Inflammatory macrophage treated with lipopolysaccharide for 1 hour (primary cell): ENCODE measurements at places on chromosomes 7 and 10.

GRCh38 chr7:22566176-22566575 lies 66.2 kb upstream of the STEAP1B start:
- DNase-seq: no peak

DNA sequence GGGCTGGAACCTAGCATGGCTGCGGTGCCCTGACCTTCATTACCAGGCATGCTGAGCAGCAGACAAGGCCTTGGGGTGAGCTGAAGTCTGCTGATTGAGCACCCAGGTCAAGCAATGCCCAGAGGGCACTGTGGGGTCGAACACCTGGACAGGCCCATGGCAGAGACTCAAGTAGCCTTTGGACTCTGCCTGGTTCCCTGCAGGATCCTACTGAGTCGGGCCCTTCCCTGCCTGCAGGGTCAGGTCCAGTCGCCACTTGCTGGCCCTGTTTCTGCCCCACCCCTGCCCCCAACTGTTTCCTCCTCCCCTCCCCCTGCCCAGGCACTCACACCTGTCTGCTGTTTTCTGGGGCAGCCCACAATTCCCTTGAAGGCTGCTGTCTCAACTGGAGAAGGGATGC lies 483.2 kb upstream of the MKI67 start:
- no peak for DNase-seq

GRCh38 chr10:4046030-4046429 lies 261.0 kb upstream of the KLF6 start:
- no peak for DNase-seq

DNA sequence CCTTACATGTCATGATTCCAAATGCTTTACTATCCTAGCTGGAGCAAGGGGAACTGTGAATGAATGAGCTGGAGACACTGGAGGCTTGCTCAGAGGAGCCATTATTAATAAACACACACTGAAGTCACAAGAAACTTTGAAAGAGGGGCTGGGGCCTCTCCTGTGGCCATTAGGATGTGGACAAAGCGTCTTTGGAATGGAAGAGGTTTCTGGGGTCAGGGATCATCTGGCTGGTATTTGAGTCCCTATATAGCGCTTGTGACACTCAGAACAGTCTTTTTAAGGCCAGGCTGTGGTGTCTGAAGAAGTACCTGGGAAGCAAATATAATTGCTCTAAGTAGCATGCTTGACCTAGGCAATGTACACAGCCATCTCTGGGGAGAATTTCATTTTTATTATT lies 193.0 kb downstream of the JCAD start:
- no peak for DNase-seq

DNA sequence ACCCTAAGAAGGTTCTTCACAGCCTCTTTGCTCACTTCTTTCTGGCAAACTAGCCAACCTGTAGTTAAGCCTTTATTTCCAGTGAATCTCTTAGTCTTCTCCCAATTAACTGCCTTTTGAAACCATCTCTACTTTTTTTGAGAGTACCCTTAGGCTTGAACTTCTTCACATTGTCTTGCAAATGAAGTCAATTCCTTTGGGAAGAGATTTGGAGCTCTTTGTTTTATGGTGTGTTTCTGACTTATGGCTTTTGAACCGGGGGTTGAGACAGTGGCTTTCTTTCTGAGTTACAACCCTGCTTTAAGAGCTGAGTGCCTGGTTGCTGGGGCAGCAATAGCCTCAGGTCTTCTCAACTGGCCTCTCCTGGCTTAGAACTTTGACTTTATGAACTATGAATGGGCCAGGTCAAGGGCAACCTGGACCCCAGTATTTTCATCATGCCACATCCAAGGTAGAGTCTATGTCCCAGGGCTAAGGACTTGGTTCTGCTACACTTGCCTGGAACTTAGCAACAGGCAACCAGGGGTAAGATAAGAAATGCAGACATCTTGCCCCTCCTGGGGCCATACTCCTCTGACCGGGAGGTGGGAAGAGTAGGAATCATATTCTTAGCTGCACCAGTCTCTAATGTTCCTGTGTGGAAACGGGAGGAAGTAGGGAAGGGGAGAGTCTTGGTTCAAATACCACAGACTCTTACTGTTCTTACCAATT lies 53.0 kb downstream of the SP4 start:
- no peak for DNase-seq

DNA sequence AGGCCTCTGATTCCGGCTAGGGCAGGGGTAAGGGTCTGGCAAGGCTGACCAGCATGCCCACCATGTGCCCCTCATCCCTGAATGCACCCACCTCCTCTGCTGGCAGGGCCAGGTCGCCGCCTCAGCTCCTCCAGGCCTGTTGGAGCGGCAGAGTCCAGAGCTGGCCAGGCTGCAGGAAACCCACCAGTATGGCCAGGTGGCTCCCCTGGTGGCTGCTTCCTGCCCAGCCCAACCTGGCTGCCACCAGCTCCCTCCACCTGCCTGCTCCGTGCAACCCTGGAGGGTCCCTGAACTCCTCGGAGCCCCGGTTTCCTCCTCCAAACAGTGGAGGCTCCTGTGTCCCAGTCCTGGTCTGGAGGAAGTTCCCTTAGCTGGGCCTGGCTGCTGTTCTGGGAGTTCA lies 39.6 kb downstream of the MICALL2 start:
- DNase-seq: no peak

DNA sequence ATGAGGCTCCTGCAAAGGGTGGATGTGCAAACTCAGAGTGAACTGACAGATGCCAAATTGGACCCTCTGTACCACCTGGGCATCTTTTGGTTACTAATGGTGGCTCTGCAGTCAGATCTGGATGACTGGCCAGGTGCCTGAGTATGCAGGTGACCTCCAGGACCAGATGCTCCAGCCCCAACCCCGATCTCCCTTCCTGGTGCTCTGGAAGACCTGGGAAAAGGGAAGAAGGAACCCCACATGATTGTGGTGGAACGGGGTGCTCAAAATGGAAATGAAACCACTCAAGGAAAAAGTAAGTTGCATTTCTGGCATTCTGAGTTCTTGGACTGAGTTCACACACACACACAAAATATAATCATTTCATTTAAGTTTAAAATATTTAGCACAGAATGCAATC lies 9.8 kb upstream of the AEBP1 start:
- no peak for DNase-seq

GRCh38 chr7:132138817-132139216 lies 437.5 kb downstream of the PLXNA4 start:
- no peak for DNase-seq

DNA sequence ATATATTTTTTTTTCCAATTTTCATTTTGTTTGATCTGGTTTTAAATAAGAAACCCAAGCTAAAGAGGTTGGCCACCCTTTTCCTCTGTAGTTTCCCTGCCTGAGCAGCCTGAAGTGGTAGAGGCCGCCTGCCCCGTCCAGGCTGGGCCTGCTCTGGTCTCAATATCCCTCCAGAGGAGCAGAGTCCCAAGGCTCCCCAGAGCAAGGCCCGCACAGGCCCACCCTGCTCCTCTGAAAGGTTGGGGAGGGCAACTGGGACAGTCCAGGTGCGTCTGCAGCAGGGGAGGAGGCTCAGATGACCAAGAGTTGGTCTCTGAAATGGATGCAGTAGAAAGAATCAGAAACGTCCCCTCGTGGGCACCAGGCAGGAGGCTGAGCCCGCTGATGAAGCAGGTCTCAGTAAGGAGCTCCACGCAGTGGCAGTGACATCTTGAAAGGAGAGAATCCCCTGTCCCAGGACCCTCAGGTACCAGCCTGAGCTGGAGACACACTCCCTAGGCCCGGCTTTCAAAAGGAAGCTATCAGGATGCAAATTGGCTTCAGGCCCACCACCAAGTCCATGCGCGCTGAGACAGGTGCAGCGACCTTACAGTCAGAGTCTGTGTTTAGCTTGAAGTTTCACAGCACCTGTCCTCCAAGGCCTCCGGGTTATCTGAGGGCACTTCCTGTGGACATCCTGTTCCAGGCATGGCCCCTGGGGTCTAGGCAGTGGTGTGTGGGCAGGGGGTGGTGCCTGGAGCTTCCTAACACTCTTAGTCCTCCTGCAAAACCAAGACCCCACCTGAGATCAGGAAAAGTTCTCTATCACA lies 37.7 kb downstream of the EN2 start:
- DNase-seq: no peak

GRCh38 chr7:138864667-138865066 lies 66.7 kb upstream of the ATP6V0A4 start:
- peak; percentile 51 for DNase-seq

DNA sequence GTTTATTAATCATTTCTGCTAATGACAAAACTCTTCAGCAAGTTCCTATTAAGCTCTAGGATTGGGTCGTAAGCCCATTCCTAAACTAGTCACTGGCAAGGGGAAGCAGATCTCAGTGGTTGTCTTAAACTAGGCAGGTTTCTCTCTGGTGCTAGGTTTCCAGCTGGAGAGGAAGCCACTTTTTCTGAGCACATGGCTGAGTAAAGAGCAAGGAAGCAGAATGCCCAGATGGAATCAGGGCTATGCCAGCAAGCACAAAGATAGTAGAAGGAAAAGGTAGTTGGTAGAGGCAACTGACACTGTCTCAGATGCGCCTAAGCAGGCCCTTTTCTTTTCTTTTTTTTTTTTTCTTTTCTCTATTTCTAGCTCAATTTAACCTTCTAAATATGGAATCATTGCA lies 224.9 kb downstream of the EXOC4 start:
- no peak for DNase-seq

DNA sequence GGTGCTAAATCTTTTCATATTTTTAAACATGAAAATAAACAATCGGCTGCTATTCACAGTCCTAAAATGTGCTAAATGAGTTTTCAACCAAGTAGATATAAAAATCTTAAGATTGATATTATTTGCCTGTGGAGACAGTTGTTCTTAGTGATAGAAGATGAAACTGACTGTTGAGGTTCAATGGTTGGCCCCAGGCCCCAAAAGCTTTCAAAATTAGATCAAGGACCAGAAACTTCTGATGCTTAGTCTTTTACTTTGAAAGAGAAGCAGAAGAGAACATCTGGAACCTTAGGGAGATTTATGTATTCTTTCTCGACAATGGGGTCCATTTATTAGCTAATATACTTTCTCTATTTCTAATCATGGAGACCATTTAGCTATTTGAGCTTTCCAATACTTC lies 155.8 kb downstream of the REEP3 start:
- DNase-seq: no peak

- DNase-seq: no peak
Measured at GRCh38 chr7:130995252-130996081, 261.5 kb upstream of the KLF14 start.

GRCh38 chr7:22361795-22362194 lies 4.8 kb upstream of the RAPGEF5 start:
- DNase-seq: no peak

GRCh38 chr7:36171503-36171902 lies 18.4 kb downstream of the EEPD1 start:
- peak; percentile 31 for DNase-seq

- DNase-seq: no peak
Measured at GRCh38 chr10:373526-374309, 238.5 kb downstream of the ZMYND11 start.

- DNase-seq: peak; percentile 88
Measured at GRCh38 chr7:6382817-6383216, 64.9 kb downstream of the DAGLB start.

- no peak for DNase-seq
Measured at GRCh38 chr7:92260248-92260781, 14.5 kb downstream of the ANKIB1 start.

GRCh38 chr7:30771880-30772425 lies 736 bp downstream of the MINDY4 start:
- DNase-seq: peak; percentile 47

DNA sequence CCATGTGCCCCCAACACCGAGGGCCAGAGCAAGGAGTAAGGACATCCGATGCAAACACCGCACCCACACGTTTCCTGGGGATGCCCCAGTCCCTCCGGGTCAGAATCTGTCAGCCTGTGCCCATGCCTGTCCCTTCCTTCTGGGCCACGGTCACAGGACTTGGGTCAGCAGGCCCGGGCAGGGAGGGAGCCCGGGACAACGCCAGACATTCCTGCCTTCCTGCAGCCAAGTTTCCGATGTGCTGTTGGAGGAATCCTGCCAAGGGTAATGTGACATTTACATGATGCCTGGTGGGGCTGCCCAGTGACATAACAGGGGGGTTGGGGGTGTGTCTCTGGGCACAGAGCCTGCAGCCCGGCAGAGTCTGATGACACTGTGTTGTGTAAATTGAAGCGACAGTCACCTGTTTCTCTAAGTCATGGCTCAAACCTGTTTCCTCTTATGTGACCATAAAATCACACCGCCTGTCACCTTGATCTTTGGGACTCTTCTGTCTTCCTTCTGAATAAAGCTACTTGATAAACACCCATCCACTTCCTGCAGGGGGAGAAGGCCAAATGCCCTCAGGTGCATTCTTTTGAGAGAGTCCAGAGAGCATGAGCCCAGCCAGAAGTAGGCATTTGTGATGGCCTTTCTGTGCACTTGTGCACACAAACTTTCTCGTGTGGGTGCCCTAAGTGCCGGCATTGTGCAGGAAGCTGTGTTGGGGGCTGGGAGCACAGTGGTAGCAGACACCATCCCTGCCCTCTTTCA lies 175.3 kb upstream of the RHEB start:
- DNase-seq: peak; percentile 87

DNA sequence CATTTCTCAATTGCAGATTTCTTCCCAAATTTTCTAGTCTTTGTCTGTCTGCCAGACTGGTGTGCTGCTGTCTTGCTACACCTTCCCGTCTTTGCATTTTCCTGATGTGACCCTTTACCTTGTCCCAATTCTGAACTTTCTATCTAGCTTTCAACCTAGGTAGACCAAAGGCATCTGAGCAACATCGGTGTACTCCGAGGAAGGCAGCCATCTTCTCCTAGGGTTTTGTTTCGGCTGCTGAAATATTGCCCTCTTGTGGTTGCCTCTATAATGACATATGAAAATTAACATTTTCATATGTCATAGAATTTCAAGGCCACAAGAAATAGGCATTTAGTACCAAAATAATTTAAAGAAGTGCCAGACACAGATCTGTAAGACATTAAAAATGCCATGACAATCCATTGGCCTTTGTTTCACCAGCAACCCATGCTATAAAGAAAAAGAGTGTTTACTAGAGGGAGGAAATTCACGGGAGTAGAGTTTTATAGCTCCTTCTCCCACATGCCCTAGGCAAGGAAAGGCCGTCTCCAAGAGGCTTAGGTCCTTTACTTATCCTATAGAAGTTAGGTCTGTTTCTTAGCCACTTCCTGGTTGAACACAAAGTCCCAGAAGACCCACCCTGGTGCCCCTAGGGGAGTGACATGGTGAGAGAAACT lies 23.4 kb downstream of the OR9A2 start:
- peak; percentile 48 for DNase-seq

DNA sequence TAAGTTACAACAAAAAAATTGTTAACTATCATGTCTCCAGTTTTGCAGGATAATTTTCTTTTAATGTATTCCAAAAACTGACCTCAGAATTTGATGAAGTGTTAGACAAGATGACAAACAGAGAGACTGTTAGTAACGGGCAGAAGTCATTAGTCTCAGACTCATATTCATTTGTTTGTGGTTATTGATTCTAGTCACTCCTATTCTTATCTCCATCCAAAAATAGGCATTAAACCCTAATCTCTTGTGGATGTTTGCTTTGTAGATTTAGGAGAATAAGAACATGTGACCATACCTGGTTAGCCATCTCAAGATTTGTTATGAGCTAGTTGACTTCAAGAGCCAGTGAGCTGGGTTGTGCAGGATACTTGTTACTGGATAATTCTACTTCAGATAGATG lies 261.1 kb downstream of the AUTS2 start:
- DNase-seq: no peak
